ENCODE measurements at places on chromosomes 16 and 17.

- DNase-seq, result no peak
Measured at GRCh38 chr16:78695391-78695790, 595.9 kb downstream of the WWOX start.

DNA sequence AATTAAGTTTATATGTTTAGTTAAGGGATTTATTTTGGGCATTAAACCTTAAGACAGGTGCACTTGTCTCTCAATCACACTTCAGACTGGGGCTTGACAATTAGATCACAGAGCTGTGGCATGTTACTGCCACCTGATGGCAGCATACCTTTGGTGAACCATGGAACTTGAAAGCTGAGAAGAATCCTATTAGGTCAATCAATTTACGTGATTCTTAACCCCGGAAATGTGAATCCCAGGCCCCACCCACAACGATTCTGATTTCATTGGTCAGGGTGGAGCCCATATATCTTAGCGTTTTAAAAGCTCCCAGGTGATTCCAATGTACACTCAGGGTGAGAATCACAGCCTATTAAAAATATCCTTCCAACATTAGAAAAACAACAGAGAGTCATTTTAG lies 91.0 kb downstream of the GSG1L start:
- DNase-seq, result peak; percentile 79

DNA sequence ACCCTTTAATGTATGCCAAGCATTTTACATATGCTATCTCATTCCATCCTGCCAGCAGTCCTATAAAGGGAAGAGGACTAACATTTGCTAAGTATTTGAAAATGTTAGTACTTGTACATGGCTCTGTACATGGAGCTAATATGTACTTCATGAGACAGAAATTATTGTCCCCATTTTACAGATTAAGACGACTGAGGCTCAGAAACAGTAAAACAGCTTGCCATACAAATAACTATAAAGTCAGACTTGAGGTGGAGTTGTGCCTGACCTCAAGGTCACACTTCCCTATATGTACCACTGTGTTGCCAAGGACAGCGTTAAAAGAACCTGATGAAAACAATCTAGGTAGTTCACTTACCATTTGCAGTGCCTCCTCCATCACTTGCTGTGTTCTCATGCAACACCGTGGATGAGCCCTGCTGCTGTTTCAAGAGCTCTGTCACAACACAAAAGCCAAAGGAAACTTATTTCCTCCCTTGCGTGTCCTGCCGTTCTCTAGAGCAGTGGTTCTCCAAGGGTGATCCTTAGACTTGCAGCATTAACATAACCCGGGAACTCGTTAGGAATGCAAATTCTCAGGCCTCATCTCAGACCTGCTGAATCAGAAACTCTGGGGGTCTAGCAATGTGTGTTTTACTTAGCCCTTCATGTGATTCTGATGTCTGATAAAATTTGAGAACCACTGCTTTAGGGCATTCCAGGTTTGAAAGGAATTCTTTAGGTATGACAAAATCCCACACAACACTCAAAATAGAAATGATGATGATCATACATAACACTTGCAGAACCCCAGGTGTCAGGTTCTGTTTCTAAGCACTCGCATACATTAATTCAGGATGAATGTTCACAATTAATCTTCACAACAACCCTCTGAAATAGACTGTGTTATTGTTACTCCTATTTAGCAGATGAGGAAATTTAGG lies 51.2 kb upstream of the MTMR4 start:
- no peak for DNase-seq

DNA sequence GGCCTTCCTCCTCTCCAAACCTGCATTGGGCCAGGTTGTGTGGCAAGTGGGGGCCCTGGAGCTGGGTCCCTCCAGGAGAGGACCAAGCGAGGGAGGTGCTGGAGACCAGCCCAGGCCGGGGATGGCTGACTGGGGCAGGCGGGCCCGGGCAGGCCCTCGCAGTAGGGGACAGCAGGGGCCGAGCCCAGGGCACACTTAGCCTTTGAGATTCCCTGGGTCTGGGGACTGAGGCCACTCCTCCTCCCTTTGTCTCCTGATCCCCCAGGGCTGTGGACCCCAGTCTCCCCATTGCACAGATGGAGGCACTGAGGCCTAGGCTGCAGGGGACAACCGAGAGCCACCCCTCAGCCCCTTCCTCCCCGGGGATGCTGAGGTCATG lies 5.2 kb downstream of the FOXJ1 start:
- DNase-seq, result no peak

DNA sequence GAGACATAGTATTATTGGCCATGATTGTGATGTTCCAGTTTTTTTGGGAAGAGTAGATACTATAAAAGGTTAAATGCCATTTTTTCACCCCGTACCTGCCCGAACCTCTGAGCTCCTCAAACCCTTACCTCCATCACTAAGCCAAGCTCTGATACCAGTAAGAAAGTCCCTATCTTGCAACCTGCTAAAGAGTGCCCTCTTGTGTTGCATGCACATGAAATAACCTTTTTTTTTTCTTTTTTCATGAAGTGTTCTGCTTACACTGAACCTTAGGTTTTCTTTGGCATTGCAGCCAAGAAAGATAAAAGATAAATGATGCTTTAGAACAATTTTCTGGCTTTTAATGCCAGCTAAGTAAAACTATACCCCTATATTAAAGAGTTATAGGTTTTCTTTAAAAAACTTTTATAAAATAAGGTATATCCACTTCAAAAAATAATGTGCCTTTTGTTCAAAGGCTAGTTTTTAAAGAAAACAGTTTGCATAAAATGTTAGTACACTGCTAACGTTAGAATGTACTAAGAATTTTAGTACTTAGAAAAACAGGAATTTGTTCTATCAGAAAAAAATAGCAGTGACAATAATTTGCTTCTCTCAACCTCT lies 295.3 kb upstream of the PMFBP1 start:
- peak; percentile 66 for DNase-seq

DNA sequence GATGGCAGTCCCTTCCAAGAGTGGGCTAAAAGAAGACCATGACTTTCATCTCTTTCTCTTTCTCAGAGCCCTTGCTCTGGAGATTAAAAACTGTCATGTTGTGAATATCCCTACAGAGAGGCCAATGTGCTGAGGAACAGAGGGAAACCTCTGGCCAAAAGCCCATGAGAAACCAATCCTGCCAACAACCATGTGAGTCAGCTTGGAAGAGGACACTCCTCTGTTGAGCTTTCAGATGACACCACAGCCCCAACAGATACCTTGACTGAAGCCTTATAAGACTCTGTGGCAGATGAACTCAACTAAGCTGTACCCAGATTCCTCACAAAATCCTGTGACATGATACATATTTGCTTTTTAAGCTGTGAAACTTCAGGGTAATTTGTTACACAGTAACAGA lies 19.6 kb downstream of the CPPED1 start:
- no peak for DNase-seq

DNA sequence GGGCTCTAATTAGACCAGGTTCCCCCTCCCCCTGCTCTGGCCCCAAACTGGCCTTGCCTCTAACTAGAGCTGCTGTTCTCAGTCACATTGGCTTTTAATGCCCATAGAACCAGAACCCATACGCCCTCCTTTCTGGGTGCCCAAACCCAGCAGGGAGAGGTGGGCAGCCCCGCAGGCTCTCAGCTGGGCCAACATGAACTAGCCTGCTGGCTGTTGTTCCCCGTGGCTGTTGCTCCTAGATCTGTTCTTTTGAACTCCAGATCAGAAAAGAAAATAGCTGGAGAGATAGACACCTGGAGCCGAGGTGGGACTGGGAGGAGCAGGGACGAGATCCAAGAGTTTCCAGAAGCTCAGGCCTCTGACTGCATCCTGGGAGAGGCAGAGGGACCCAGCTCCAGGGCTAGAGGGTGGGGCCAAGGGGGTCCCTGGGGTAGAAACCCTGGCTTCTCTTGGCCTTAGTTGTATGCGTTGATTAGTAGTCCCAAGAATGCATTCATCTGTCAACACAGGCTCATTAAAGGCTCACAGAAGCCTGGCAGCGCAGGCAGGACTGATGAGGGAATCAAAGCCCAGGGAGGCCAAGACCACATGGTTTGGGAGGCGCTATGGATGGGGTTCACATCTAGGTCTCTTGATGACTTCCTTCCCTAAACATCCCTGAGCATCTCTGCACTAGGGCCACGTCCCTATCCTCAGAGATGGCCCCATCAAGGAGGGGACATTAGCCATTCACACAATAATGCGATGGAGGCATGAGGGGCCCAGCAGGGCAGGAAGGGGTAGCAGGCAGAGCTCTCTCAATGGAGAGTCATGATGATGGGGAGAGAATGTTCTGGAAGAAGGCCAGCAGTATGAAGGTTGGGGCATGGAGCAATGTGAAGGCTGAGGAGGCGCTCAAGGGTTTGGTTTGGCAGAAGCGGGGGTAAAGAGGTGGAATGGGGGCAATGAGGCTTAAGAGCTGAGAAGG lies 1.3 kb upstream of the CPSF4L start:
- DNase-seq, result no peak

GRCh38 chr17:56679777-56680422 lies 86.4 kb downstream of the NOG start:
- DNase-seq, result no peak

- DNase-seq, result no peak
Measured at GRCh38 chr16:12090151-12090530, 113.6 kb downstream of the SNX29 start.

GRCh38 chr17:14732211-14732610 lies 431.3 kb downstream of the HS3ST3B1 start:
- no peak for DNase-seq

DNA sequence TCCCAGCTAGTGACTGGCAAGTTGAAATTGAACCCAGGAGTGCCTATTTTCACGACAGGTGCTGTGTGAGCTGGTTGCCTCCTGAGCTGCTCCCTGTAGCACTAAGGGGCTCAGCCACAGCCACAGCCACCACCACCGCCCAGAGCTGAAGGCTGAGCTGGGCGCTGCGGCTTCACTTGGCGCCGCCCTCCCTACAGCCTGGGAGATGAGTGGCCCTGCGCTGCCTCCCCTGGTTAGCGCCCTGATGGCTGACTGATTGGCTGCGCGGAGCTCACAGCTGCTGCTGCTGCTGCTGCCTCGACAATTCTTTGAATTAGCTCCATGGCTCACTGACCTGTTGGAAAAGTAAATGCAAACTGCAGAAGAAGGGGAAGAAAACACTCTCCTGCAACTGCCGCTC lies 91.8 kb upstream of the TMEM132E start:
- DNase-seq, result no peak

DNA sequence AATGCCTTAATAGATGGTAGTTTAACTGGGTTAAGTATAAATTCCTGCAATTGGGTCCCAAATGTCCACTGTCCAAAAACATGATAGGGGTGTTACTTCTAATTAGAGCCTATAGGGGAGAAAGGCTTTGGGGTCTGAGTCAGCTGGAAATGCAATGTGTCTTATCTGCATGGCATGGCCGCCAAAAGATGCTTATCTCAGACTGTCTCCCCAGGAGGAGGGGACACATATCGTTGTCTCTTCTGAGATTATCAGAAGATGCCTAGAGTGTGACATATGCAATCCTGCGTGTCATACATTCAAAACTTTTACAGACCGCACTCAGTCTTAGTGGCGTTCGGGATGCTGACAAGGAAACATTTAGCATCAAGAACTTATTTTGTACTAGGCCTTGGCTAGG lies 442.9 kb downstream of the GRIN2A start:
- DNase-seq, result no peak

- DNase-seq, result no peak
Measured at GRCh38 chr16:27729516-27730304, 179.8 kb downstream of the KATNIP start.

- DNase-seq, result no peak
Measured at GRCh38 chr17:27284811-27285415, 9.0 kb upstream of the WSB1 start.

DNA sequence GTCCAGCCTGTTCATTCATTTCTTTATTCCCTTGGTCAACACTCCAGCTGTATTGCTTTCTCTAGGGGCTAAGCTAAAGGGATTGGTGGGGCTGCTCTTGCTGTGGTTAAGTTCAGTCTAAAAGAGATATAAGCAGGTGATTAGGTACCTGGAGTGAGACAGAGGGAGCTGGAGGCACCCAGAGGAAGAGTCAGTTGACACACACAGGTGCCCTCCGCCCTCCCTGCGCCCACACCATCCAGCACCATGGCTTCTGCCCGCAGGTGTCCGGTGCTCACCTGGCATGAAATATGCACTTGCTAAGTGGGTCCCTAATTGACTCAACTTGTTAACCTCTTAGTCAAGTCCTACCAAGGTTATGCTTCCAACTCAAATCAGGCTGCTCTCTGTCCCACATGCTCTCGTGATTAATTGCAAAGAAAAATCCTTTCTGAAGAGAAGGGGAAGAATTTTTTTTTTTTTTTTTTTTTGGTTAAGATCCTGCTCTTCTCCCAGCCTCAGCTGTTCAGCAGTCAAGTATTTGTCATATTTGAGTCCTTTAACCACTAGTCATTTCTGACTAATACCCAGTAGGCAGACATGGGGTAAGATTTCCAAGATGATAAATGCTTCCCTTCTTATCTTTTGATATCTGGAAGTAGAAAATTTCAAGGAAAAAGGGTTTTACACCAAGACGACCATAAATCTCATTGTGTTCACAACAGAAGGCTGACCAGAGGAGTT lies 199.8 kb upstream of the WSCD1 start:
- DNase-seq, result no peak

DNA sequence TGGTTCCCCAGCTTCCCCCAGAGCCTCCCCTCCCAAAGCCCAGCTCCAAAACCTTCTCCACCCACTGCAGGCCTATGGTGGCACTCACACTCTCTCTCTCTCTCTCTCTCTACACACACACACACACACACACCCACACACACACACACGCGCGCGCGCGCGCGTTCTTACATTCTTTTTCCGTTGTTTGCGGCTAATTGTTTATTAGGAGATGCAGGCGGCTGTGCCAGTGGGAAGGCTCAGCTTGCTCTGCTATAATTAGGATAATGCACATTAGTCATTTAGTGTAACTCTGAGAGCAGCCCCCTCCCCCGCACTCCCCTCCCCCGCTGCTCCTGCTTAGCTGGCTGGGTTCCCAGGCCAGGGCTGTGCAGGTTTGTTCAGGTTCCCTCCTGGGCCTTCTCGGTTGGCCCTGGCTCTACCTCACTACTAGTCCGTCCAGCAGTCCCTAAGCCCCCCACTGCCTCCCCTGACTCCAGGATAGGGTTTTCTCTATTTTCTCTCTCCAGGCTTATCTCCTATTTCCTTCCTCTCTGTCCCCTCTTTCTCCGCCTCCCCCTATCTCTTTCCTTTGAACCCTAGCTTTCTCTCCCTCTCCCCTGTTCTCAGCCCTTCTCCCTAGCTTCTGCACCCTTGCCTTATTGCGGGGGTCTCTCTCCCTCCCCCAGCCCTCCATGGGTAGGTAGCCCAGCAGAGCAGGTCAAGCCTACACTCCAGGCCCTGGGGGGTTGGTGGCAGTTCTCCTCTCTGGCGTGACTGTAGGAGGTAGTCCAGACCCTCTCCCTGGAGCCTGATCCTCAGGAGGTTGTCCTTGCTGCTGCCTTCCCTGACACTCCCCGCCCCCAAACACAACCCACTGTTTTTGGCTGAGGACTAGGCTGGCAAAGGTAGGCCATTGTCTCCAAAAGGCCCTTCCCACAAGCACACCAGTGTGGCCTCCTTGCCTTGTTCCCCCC lies 34.0 kb downstream of the TMEM132E start:
- no peak for DNase-seq

Measured in NAMALWA (cell line).